ENCODE measurements at places on chromosomes 16 and 17.

GRCh38 chr17:80797741-80798594 is 193.7 kb upstream of the CHMP6 start:
- no peak for DNase-seq

DNA sequence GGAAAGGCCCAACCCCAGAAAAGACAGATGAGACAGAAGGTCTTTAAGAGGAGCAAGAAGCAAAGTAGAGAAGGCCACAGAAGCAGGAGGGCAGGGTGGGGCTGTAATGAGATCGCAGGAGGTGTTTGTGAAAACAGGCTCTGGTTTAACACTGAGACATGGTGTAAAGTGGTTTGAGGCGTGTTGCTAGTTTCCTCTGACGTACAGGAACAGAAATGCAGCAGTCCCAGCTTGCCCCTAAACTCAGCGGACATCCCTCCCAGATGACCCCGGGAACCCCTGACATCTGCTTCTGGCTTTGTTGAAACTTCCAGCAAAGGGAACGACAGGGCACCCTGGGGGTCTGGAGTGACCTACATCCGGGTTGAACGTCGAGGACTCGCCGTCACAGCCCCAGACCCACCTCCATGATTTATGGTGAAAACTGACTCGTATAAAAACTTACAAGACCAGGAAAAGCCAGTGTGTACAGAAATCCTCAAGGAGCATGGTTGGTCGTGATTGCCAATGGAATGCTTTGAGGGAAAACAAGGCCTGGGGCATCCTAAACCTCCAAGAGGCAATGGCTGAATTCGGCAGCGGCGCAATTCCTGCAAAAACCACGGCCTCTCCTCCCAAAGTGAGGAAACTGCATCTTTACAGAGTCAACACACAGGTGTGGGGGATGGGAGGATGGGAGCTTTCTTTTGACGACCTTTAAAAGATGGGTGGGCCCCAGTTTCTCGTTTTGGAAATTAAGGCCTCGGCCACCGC is 25.8 kb downstream of the LITAF start:
- no peak for DNase-seq

DNA sequence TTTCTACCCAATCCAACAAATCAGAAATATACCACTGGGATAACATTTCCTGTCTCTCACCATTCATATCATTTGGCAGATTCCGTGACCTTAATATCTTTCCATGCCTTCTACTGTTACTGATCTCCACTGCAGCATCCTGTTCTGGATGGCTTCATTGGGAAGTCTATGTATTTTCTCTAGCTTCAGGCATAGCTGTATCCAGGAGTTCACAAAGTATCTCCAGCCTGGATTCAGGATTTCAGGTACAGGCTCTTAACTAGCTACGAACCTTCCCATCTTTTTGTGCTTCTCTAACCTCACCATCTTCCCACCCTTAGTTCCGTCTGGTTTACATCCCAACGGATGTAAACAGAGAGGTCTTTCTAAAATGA is 15.2 kb upstream of the USP10 start:
- no peak for DNase-seq

DNA sequence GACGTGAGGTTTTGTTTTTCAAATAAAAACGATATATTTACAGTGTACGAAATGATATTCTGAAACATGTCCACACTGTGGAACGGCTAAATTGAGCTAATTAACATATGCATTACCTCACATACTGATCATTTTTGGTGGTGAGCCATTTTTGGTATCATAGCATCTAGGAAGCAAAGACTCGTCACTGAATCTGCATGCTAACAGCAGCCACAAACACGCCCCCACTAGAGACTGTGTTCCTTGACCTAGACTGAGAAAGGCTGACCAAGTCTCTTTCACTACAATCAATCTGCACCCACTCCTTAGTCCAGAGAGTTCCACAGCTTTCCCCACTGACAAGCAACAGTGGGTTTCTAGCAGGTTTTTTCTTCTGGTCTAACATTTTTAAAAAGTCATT is 29.5 kb downstream of the NPLOC4 start:
- no peak for DNase-seq

Measured in brain (organoid and tissue), 16 donors.